ENCODE measurements at places on chromosomes 1 and 21.

DNA sequence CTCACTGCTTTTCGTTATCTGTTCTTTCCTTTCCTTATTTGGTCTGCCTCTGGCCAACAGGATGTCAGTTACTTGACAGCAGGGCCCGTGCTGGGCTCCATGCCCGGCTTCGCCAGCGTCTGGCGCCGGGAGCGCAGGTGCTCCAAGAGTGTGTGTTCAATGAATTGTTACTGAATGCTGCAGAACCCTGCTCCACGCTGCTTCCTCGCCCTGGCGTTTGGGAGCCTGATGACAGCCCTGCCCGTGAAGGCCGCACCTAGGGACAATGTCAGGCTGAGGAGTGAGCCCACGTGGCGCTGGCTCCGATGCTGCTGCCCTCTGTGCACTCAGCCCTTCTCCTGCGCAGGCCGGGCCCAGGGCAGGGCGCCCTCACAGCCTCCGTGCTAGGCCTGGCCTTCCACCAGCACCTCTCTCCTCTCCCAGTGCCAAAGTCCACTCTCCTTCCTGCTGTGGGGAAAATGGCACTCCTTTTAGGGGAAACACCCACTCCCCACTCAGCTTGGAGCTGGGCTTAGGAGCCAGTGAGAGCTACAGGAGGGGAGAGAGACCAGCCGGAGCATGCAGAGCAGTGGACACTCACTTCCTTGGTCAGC is 51.4 kb downstream of the ACBD3 start:
- DNase-seq: peak; percentile 58

DNA sequence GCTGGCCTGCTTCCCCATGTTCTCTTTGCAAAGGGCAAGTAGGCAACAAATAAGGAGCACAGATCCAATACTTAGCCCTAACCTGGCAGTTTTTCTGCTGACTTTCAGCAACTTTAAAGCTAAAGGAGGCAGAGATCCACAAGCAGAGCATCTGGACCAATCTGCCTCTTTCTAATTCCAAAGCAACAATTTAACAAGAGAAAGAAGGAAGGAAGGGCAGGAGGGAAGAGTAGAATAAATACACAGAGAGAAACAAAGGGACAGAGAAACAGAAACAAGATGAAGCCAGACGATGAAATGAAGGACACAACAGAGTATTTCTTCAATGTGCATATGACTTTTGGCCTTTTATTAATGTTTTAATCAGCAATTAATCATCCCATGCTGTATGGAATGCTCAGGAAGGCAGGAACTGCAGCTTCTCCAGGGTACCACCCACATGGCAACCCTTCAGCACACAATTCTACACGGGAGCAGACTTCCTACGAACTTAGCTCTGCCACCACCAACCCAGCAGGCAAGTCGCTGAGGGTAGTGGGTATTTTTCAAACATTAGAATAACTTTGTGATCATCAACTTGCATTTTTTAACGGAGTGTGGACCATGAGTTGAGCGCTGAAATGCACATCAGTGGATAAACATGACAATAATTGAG is 15.3 kb downstream of the CLCC1 start:
- DNase-seq: no peak

GRCh38 chr1:19393046-19393445 is 80.9 kb downstream of the SLC66A1 start:
- DNase-seq: no peak

- DNase-seq: no peak
Observed at GRCh38 chr1:58762806-58763205, 21.0 kb downstream of the JUN start.

DNA sequence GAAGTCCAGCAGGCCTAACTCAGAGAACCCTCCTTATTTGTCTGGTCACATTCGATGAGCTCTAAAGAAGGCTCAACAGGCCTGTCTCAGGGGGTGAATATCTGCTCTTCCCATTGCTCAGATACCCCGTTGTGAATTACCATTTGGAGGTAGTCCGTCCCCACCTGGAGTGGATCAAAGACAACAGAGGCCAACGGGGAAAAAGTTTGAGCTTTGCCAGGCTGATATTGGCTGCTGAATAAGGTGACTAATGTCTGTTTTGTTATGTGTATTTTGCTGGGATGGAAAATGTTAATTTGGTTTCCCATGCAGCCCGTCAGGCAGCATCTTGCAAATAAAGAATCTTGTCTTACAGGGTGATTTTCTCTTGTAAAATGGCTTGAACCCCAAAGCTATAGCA is 69.2 kb upstream of the EPS8L3 start:
- no peak for DNase-seq

GRCh38 chr1:108033550-108033951 is 68.6 kb upstream of the VAV3 start:
- no peak for DNase-seq

DNA sequence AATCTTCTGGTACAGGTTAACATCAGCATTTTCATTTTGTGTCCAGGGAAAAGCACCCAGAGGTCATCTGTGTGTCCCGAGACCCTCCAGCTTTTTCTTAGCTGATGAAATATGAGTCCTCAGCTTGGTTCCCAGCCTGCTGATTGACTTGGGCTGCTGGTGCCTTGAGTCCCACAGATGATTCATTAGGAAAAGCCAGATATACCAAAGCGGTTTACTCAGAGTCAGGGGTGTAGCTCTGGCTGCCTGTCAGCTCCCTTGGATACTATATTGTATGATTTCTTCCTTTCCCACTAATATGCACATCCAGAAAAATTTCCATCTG is 43.7 kb upstream of the MAB21L3 start:
- no peak for DNase-seq

- DNase-seq: no peak
Observed at GRCh38 chr21:15667010-15667409, 62.8 kb upstream of the USP25 start.

- no peak for DNase-seq
Observed at GRCh38 chr1:172939475-172939874, 111.3 kb downstream of the TNFSF18 start.

- no peak for DNase-seq
Observed at GRCh38 chr1:173128742-173129141, 78.0 kb upstream of the TNFSF18 start.

GRCh38 chr1:107626073-107626796 is 338.7 kb downstream of the VAV3 start:
- no peak for DNase-seq

DNA sequence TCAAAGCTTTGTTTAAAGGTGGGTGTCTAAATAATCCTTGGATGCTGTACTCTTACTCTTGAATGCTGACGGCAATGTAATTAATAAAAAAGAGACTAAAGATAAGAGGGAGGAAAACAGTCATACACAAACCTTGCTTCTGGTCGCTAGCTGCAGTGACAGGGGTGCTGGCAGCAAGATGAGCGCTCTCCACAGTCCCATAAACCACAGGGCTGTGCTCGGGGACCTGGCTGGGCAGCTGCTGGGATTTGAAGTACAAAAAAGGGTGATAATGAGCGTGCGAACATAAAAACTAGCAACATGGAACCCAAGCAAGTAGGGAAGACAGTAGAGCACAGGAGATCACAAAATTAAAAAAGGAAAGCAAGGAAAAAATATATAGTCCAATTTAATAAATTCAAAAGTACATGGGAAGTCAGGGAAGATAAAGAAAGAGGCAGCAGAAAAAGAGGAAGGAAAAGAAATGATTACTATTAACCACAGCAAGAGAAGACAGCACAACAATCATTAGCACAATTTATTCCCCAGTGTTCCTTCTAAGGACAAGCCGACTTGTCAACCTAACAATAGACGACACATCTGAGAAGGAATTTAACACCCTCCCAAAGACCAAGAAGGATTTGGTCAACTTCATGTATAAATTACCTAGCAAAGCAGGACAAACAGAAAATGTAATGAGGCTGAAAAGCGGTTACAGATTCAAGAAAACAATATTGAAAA is 162.9 kb upstream of the HP1BP3 start:
- no peak for DNase-seq

DNA sequence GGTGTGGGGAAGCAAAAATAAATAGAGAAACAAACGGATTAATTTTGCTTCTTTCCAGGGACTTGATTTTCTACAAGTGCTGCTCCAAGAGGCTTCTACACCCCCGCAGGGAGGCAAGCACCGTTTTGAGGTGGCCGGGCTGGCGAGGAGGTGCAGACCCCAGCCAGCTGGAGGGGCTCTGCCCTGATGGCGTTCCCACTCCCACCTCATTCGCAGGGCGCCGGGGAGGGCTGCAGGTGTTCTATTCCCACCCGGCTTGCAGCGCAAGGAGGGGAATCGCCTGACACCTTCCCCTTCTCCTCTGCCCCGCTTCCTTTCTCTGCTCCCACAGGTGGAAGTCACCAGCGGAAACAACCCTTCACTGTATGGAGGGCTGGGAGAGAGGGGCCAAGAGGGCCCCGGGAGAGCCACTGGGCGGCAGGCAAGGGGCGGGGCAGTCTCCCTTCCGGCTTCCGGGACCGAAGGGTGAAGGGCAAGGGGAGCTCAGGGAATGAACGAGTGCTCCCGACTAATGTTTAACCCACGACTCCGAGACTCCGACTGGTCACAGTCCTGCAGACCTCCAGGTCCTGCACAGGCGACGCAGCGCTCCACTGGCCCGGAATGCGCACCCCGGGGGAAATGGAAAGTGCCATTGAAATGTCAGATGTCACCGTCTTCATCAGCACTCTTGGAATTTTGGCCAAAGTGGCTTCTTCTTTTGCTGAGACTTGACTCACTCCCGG is 29.1 kb downstream of the TEX35 start:
- peak; percentile 62 for DNase-seq

DNA sequence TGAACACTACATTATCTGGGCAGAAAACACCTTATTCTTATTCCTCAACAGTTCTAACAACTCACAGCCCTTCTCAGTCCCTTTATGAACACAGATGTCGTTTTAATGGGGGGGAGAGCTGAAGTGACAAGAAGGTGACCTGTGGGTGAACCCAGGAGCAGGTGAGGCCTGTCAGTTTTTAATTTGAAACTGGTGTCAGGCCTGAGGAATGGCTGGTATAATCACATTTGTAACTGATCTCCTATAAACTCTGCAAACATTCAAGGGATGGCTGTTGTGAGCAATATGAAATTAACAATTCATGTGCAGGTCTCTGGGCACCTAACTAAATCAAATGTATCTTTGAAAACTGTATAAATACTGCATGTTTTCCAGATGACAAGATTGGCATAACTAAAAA is 362.1 kb upstream of the NR5A2 start:
- peak; percentile 58 for DNase-seq

- no peak for DNase-seq
Observed at GRCh38 chr1:155209312-155209721, 822 bp downstream of the MTX1 start.

DNA sequence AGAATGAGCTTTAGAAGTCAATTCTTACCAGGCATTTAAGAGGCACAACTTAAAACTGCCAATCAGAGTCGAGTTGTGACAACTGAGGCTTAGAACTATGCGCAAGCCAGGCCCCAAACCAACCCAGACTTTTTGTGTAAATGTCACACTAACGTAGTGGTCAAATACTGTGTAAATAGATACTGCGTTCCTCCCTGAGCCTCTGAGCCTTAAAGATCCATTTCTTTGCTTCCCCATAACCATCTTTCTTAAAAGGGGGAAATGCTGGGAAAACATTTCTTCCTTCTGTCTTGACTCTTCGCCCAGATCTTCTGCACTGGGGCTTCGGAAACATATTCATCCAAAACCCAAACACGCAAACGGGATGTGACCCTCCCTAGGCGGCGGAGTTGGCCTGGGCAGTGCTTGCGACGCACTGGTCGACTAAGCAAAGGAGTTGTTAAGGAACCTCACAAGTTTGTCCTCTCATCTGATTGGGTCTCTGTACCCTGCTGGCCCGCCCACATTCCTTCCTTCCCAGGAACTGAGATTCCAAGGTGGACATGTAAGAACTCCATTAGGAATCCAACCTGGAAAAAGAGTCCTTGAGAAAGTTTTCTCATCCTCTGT is 2.6 kb downstream of the ADAMTS5 start:
- DNase-seq: no peak

- no peak for DNase-seq
Observed at GRCh38 chr1:169699707-169700106, 11.7 kb downstream of the SELL start.

DNA sequence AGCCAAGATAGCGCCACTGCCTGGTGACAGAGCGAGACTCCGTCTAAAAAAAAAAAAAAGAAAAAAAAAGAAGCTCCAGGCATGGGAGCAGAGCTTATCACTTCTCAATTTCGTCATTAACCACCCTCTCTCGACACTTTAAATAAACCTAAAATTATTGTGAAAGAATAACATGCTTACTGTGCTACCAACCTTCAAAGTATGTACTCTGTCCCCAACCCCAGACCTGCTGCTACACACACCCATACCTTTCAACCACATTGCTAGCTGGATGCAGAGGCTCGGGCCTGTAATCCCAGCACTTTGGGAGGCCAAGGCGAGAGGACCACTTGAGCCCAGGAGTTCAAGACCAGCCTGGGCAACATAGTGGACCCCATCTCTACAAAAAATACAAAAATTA is 38.7 kb downstream of the GNPAT start:
- DNase-seq: no peak

- no peak for DNase-seq
Observed at GRCh38 chr1:35659589-35659988, 18.3 kb upstream of the PSMB2 start.

GRCh38 chr1:201229095-201229494 is 38.5 kb downstream of the IGFN1 start:
- no peak for DNase-seq

DNA sequence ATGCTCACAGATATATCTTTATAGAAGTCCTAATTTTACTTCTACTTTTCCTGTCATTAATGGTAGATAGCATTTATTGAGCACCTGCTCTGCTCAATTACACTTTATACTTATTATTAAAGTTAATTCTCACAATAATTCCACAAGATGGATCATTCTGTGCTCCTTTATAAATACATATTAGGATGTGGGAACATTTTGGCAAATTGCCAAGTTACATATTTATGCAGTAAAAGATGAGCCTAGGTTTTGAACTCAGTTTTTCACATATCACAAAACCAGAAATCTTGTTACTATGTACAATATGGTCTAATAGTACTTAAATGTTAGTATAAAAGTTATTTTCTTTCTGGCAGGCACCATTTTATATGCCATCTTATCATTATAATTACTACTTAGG is 895.0 kb upstream of the B3GALT2 start:
- no peak for DNase-seq

GRCh38 chr1:42955311-42956063 is 3.2 kb downstream of the SLC2A1 start:
- no peak for DNase-seq

DNA sequence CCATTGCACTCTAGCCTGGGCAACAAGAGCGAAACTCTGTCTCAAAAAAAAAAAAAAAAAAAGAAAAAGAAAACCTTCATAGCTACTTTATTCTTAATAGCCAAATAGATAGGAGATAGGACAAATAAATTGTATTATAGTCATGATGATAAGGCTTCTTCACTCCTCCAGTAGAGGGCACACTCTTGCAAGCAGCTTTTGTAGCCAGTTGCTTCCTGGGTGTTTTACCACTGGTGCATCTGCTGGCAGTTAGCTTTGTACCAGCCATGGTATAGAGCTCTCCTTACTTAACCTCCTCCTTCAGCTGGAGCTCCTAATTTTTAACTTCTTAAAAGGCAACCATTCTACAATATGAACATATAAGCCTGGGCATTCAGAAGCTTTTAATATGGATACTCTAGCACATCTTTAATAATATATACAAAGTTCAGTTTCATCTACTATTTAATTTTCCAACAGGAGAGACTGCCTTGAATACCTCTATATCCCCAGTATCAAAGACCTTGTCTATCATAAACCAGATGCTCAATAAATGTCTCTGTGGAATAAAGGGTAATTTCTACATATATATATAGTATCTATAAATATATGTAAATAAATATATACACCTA is 35.8 kb downstream of the EVI5 start:
- DNase-seq: peak; percentile 57
